ENCODE measurements at places on chromosomes 5 and 9.

DNA sequence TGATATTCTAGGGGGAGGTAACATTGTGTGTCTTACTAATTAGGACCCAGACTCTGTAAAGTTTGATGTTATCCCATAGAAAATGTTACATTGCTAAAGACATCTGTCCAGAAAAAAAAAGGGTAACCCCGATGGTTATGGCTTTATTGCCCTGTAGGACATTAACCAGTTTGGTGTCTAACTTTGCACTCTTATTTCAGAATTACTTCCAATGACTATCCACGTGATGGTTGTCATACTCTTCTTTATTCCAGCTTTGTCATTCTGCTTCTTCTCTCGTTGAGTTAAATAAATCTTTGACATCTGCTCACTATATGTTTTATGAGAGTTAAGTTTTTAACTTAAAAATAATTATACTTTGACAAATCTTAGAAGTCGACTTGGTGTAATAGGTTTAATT lies 180.4 kb upstream of the ANKRD55 start:
- DNase-seq = no peak

- DNase-seq = no peak
These were observed 61.1 kb downstream of the MED10 start for GRCh38 chr5:6317116-6317798.

- DNase-seq = no peak
These were observed 184.9 kb downstream of the SNX18 start for GRCh38 chr5:54702470-54702869.

- no peak for DNase-seq
These were observed 42.4 kb upstream of the GGTA1 start for GRCh38 chr9:121542025-121542424.

GRCh38 chr9:130128733-130129431 lies 43.3 kb upstream of the NCS1 start:
- peak; percentile 34 for DNase-seq

DNA sequence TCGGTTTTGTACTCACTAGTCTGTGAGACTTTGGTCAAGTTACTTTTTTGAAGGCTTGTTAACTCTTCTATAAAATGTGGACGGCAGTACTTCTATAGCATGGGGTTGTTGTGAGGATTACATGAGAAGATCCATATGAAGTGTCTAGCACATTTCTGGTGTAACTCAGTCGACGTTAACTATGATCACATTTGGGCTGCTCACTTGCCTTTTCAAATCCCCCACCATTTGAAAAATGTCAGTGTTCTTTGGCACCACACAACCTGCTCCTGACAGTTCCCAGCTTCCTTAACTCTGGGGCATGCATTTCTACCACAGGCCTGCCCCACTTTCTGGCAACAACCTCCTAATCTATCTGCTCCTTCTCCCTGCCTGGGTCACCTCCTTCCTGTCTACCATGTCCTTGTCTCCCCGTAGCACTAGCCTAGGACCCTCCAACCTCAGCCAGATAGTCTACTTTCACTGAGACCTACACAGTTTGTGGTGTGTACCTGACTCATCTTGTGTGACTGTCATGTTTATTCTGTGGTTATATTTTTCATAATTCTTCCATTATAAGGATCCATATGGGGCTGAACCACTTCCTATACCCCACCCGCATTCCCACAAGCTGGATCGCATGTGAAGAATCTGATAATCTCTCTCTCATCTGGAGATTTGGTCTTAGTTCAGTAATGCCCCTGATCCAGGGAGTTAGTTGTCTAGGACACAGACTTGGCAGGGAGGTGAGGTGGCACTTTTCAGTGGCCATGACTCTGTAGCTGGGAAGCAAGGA lies 30.2 kb upstream of the BASP1 start:
- DNase-seq = no peak

- no peak for DNase-seq
These were observed 197.7 kb downstream of the NTRK2 start for GRCh38 chr9:84867186-84867585.

- no peak for DNase-seq
These were observed 2.2 kb downstream of the PBX3 start for GRCh38 chr9:125749287-125749935.

DNA sequence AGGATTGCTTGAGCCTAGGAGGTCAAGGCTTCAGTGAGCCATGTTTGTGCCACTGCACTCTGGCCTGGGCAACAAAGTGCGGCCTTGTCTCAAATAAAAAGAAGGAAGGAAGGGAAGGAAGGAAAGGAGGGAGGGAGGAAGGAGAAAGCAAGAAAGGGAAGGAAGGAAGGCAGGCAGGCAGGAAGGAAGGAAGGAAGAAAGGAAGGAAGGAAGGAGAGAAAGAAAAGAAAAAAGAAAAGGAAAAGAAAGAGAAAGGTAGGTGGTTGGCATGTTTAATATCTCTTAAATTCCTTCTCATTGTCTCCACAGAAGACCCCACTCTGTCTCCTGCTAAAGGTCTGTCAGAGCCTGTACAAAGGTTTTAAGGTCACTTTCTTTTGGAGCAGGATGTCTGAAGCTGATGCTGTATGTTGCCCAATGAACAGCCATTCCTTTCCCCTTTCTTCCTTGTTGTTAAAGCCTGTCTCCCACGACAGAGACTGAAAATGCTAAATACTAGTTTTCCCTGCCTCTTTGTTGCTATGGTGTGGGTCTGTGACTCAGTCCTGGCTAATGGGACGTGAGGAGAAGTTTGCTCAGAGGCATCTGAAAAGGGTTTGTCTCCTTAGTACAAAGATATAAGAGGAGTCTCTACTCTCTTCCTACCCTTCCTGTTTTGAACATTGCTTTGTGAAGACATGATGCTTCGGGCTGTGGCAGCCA lies 213.3 kb downstream of the PCSK1 start:
- no peak for DNase-seq

- no peak for DNase-seq
These were observed 77.3 kb downstream of the SLC1A1 start for GRCh38 chr9:4567601-4568000.

DNA sequence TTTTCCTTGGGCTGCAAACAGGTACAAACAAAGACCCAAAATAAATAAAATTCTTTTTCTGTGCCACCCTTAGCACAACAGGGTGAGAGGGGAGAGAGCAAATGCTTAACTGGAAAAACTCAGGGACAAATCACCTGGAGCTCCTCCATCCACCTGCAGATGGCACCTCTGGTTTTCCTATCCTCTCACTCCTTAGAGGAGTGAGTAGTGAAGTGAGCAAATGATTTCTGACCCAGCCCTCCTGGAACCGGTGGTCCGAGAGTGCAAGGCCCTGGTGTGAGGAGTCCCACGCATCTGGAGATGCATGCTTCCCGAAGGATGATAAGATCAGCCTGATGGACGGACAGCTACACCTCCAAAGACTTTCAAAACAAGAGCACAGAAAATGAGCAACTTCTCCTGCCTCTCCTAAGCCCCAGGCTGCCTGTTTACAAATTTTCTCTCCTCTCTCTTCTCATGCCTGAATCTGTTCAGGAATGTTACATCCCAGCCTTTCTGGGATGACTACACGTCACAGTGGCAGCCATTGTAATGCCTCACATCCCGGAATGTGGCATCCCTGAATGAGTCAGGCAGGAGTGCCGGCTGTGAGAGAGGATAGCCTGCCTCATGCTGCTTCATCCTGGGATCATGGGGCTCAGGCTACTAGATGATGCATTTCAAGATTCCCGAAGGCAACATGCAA lies 86.4 kb downstream of the ADRB2 start:
- no peak for DNase-seq

DNA sequence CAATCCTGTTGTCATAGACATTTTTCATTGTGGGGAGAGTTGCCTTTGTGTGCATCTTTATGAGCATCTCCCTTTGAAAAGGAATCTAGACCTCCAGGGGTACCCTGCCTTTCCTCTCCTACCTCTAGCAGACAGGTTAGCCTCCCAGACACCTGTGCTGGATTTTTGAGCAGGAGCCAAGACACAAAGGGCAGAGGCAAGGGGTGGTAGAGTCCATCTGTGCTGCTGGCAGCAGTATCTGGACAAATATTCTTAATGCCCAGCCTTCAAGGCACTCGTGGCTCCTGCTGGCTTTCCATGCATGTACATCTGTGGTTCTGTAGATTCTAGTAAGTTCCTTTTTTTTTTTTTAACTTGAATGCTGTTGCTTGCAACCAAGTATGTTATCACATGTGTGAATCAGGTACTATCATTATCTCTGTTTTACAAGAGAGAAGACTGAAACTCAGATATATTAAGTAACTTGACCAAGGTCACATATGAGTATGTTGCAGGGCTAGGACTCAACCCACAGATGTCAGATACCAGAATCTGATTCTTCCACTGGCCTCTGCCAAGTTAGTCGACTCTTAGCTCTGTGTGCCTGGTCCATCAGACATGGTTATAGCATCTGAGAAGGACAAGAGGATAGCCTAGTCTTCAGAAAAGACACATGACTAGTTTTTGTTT lies 32.9 kb upstream of the GPR151 start:
- DNase-seq = no peak

- no peak for DNase-seq
These were observed 3.0 kb upstream of the CEL start for GRCh38 chr9:133058550-133059320.

- DNase-seq = no peak
These were observed 278.7 kb upstream of the TARS1 start for GRCh38 chr5:33162057-33162456.

DNA sequence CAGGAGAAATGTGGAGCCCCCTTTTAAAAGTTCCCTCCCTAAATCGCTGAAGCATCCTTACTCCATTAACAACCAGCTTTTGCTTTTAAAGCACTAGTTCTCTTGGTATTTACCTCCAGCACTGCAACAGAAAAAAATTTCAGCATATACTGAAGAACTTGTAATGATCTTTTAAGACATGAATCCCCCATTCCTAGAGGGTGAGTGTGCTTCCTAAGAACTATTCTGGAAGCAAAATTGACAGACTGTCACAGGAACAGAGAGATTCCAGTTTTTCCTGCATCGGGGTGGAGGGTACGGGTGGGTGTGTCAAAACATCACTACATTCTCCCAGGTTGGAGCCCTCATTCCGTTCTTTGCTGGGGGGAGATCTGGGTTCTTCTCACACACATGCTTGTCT lies 151.9 kb downstream of the EBF1 start:
- DNase-seq = no peak

GRCh38 chr5:146337264-146337904 lies 1.3 kb upstream of the POU4F3 start:
- DNase-seq = no peak

GRCh38 chr5:270340-270739 lies 1.1 kb upstream of the PDCD6 start:
- no peak for DNase-seq

- DNase-seq = no peak
These were observed 139.1 kb upstream of the MAP3K1 start for GRCh38 chr5:56676091-56676768.

DNA sequence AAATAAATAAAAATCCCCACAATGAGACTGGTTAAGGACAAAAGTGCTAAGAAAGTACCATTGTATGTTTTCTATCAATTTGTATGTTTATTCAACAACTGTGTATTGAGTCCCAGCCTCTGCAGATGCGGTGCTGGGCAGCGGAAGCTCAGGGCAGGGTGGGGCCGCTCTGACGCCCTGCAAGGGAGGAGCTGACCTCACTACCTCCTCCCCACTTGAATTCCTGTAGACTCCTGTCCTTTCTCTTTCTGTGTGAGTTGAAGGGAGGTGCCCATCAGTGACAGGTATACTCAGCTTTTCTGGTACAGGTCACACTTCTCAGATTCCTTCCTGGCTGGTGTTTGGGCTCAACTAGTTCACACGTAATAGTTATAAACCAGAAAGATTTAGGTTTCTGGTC lies 27.0 kb downstream of the ANGPTL2 start:
- no peak for DNase-seq

GRCh38 chr9:127149463-127150390 lies 27.3 kb upstream of the ANGPTL2 start:
- DNase-seq = no peak

DNA sequence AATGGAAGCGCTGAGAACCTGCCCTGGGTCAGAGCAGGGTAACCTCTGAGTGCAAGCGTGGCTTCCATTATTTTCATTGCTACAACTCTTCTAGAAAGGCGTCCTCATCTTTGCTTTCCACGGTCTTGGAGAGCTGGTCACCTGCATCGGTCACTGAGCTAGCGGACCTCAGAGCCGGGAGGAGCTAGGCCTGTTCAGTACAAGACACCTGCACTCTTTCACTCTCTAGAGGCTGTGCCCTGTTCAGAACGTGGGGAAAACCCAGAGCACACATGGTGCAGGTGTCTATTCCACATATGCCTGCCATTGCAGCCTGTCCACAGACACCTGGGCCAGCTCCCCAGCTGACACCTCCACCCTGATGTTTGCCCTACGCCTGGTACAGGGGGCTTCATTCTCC lies 147.8 kb upstream of the IRX2 start:
- DNase-seq = no peak

DNA sequence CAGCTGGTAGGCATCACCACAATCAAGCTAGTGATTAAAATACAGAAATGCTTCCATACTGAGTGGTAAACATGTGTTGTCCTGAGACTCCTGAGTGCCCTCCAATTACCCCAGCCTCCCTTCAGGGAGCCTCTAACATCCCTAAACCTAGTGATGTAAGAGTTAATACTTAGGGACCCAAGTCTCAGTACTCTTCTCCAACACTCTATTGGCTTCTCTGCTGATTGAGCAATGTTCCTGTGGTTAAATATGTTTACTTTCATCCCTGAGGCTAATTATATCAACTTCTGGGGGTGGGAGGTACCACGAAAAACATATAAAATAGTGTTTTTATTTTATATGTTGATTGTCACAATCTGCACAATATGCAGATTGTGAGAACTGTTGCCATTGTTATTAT lies 5.0 kb downstream of the GRXCR2 start:
- DNase-seq = no peak

GRCh38 chr5:32543291-32543690 lies 42.1 kb upstream of the SUB1 start:
- no peak for DNase-seq

DNA sequence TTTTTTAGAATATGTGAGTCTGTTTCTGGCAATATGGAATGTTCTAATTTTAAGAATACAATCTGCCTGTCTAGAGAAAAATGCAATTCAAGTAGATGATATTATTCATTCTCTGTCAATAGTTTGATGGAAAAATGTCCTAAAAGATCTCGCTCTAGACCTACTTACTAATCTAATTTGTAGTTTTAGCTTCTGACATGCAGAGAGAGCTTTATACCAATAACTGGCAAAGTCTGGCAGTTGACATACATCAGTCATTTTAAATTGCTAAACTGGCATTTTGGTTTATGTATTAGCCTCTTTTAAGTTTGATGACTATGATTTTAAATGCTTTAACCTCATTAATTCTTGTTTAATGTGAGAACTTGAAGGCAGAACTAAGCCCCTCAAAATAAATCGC lies 355.0 kb upstream of the CDH10 start:
- DNase-seq = no peak

DNA sequence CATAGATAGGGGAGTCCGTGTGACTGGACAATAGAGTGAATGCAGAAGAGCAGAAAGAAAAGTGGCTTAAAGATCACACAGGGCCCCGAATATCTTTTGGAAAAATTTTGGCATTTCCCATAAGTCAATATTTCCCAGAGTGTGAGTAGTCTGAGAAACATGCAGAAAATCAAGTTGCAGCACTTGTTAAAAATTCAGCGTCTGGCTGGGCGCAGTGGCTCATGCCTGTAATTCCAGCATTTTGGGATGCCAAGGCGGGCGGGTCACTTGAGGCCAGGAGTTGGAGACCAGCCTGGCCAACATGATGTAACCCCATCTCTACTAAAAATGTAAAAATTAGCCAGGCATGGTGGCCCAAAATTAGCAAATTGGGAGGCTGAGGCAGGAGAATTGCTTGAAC lies 227.0 kb downstream of the DRD1 start:
- DNase-seq = no peak

Data from stimulated activated CD4-positive, alpha-beta T cell treated with anti-CD3 and anti-CD28 coated beads, TNF-alpha, amount 100 ng/mL, for 4 hours (primary cell).